Bronchial epithelial cell (primary cell): ENCODE measurements at places on chromosomes 1 and 21.

GRCh38 chr1:234295626-234296025 lies 77.6 kb upstream of the COA6 start:
- no peak for DNase-seq

DNA sequence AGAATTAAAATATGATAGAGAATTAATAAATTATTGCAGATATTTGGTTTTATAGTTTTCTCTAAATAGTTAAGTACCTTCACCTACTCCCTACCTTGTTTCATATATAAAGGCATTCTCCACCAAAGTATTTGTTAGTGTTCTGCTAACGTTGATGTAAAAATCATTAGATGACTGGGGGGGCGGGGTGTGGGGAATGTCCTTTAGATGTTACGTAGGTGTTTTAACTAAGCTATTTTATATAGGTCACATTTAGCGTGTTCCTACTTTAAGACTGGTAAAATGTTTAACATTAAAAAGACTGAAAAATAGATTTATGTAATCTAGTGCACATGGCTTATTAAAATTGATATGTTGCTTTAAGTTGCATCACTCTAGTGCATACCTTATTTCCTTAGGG lies 48.6 kb downstream of the PTPRC start:
- no peak for DNase-seq

DNA sequence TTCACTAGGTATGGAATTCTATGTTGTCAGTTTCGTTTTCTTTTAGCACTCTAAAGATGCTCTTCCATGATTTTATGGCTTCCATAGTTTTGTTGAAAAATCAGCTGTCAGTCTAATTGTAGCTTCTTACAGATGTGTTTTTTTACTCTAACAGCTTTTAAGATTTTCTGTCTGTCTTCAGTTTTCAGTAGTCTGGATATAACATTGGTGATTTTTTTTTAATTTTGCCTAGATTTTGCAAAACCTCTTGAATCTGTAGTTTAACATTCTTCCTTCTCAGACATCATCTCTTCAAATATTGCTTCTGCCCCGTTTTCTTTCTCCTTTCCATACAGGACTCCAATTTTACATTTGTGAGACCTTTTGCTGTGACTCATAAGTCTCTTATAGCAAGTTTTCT lies 17.9 kb upstream of the DYRK1A start:
- DNase-seq, result no peak

DNA sequence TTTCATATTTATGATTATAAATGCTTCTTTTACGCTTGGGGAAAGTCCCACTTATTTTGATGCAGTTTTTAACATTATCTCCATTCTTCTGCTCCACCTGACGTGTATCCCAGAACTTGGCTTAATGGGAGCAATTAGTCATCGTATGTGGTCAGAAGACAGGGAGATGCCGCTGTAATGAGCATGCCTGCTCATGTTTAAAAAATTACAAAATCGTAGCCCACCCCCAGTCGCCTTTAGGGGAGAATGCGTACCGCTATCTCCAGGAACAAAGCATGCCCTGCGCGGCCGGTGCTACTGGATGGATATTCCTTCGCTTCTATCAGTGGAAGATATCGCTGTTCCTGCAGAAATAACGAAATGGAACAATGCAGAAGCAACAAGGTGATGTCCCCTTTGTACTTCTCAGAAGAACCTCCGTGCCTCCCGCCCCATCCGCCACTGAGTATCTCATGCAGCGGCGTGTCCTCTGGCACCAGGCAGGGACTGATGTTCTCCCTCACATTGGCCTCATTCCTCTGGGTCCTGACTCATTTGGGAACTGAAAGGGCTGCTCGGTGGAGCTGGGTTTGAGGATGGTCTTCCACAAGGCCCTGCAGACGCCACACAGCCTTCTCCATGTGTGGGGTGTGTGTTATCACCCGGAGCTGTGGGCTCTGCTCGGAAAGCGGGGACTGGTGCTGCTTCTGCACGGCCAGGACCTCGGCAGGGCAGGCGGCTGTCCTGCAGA lies 116.3 kb upstream of the COL6A1 start:
- peak; percentile 49 for DNase-seq

- no peak for DNase-seq
Measured at GRCh38 chr1:193299038-193299437, 112.6 kb upstream of the B3GALT2 start.

- DNase-seq, result no peak
Measured at GRCh38 chr1:110554871-110555801, 36.2 kb upstream of the KCNA10 start.

GRCh38 chr1:163161841-163162240 lies 40.9 kb downstream of the RGS5 start:
- DNase-seq, result no peak

GRCh38 chr1:12112711-12113161 lies 49.6 kb downstream of the TNFRSF8 start:
- no peak for DNase-seq

GRCh38 chr21:45830720-45831366 lies 150.7 kb upstream of the COL6A1 start:
- no peak for DNase-seq

DNA sequence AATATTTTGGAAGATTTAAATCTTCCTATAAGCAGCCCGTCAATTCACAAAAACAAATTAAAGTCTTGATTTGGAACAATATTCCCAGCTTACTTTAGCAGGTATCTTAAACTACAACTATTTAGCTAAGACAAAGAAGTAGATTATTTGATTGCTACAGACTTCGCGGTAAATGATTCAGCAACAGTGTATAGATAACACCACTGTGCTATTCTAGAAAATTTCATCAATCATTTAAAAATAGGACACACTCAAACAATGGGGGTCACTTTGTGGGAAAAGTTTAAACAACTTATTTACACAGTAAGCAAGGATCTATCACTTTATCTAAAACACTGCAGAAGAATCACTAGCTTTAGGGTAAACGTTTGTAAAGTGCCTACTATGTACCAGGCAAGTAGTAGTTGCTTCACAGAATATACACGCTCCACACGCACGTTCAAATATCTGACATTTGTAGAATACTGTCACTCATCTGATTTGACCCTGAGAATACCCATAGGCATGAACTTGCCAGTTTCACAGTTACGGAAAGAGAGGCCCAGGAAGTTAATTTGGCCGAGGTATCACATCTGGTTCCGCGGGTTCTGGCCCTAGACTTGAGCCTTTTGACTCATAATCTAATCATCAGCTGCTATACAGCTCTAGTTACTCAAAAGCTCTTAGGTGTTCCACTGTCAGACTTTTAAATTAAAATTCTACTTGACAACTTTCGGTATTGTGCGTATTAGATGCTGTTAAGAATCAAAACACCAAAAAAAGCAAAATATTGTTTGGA lies 876 bp downstream of the DENND2C start:
- DNase-seq, result peak; percentile 88

GRCh38 chr1:40143891-40144575 lies 17.2 kb upstream of the RLF start:
- peak; percentile 73 for DNase-seq

- no peak for DNase-seq
Measured at GRCh38 chr1:175564723-175565122, 178.7 kb downstream of the TNR start.

GRCh38 chr1:41390573-41390972 lies 29.3 kb downstream of the FOXO6 start:
- no peak for DNase-seq

DNA sequence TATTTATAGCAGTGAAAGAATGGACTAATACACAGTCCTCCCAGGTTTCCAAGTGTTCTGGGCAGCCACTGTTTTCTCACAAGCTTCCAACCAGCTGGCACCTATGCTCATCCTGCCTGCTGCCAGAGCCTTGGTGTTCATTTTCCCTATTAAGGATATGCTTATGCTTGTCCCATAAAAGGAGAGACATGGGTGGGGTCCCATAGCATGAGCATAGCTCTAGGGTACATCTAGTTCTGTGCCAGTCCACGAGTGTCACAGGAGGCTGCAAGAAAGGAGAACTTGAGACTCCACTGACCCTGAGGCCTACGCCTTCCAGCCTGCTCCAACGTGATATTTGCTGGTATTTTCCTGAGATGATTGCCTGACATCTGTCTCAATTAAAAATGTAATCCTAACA lies 192.4 kb upstream of the PTGFR start:
- no peak for DNase-seq

GRCh38 chr1:6391951-6392808 lies 1.4 kb downstream of the ACOT7 start:
- no peak for DNase-seq

DNA sequence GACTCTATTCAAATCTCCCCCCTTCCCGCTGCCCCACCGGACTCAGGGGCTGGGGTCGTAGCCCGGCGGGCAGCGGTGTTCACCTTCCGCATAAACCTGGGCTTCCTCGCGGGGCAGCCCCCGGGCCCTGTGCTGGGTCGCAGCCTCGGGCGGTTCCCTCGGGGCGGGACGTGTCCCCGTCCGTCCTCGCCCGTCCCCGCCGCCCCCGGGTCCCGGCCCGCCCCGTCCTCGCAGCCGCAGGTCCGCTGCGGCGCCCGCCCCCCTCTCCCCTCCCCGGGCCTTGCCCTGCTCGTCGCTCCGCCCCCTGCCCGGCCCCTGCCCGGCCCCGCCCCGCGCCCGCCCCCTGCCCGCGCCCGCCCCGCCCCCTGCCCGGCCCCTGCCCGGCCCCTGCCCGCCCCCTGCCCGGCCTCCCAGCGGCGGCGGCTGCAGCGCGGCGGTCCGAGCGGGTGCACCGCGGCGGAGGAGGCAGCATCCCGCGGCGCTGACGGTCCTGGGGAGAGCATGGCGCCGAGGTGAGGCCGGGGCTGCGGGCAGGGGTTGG lies at the start of gene COL18A1:
TSS of gene COL18A1 (plus strand) at position 436 of the 541 bp plus-strand sequence. CDS start at position 502, 66 bp downstream.
- no peak for DNase-seq

GRCh38 chr1:4267381-4268261 lies 367.5 kb upstream of the C1orf174 start:
- DNase-seq, result no peak

DNA sequence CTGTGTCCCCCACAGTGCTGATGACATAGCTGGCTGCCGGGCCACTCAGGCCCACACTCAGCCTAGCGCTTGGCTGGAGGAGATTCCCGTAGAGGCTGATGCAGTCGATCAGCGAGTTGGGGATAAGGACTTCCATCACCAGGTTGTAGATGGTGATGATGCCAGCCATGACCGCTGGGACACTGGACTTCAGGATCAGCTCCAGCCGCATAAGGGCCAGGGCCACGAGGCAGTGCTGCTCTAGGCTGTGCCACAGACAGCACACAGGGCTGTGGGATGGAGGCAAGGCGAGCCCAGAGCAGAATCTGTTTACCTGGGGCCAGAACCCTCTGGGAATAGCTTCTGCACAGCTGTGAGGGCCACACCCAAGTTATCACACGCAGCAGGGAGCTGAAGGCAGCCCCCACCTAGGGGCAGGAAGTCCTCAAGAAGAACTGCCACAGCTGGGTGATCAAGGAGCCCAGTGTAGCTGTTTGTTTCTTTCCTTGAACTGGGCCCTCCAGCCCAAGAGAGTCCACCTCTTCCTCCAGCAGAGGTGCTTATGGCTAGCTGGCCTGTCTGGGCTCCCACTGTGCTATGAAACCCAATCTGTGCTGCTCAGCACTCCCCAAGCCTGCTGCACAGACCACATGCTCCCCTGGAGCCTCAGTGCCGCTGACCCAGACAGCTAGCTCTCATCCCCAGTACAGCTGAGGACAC lies 6.2 kb downstream of the SLC2A1 start:
- DNase-seq, result no peak

DNA sequence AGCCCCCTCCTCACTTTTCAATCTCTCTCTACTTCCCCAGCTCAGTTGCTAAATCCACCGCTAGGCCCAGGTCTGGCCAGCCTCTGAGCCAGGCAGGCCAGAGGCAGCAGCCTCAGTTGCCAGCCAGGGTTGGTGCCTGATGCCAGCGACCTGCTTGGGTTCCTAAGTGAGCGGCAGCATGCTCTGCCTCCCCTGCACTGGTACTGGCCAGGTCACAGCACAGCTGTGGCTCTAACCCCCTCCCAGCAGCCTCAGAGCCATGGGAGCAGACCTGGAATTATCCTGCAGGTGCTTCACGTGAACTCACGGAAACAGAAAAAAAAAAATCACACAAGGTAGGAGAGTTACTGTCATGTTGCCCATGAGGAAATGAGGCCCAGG lies 82.5 kb upstream of the ATF3 start:
- no peak for DNase-seq

- DNase-seq, result no peak
Measured at GRCh38 chr1:244339776-244340175, 111.9 kb downstream of the ADSS2 start.

DNA sequence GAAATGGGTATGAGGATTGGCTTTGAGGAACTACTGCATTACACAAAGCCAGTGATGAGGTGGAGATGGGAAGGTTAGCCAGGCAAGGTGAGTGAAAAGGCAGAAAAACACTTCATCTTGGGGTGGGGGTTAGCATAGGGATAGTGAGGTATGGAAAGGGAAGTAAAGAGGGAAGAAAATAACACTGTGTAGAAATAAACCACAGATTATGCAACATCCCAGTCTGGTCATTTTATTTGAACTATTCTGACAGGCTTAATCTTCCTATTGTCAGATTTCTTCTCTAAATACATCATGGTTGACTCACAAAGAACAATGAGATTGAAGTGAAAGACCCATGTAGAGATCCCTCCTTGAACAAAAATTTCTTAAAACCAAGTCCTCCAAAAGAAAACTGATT lies 640.2 kb downstream of the PTPRC start:
- peak; percentile 56 for DNase-seq

GRCh38 chr1:205534444-205534985 lies 30.0 kb downstream of the CDK18 start:
- DNase-seq, result no peak

DNA sequence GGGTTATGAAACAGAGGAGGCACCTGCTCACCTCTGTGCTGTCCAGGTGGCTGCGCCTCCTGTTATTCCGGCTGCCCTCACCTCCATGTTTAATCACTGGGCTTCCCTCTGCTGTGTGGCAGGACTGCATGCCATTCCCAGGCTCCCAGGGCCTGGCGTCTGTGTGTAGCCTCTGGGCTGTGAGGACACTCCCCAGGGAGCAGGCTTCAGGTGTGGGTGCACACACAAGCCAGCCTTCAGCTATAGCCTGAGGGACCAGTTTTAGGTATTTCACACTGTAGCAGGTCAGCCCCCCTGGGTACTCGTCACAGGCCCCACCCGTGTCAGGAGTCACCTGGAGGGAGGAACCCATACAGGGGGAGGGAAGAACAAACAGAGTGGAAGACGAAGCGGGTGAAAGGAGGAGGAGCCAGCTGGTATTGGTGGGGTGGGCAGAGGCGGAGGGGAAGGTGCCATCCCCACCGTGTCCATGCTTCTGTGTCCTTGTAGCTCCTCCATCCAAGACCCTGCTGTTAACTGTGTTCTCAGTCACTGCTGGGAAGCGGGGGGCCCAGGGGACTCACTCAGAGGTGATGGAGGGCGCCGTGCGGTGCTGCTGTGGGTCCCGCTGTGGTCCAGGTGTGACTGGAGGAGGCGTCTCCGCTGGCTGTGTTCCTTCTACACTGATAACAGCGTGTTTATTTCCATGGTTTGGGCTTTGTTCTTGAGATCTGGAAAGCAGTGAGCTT lies 158.6 kb downstream of the PGBD5 start:
- no peak for DNase-seq

DNA sequence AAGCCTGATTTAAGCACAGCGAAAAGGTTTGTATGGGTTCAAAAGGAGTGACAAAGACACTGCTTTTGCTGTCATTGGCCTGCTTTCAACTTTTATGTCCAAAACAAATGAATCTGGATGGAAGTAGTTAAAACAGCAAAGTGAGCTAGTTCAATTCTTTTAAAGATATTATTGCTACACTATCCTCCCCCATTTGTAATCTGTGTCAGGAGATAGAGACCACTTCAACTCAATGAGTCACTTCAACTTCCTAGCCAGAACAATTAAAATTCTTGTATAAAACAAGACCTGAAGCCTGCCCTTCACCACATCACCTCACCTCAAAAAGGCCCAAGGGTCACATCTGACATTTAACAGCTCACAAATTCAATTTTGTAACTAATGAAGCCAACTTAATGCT lies 364.1 kb upstream of the LYPLAL1 start:
- DNase-seq, result no peak

- DNase-seq, result no peak
Measured at GRCh38 chr1:229554886-229555621, 3.5 kb downstream of the ABCB10 start.
